Stimulated activated naive CD4-positive, alpha-beta T cell treated with Interleukin-2 at 50 U/mL for 16 hours (primary cell): ENCODE measurements at places on chromosomes 3 and 15.

- no peak for DNase-seq
Observed at GRCh38 chr3:20215636-20216035, 29.6 kb upstream of the SGO1 start.

GRCh38 chr3:48562367-48563095 lies 1.1 kb downstream of the UCN2 start:
- DNase-seq = no peak

GRCh38 chr3:112966633-112967032 lies 8.3 kb downstream of the CD200R1 start:
- DNase-seq = no peak

- DNase-seq = no peak
Observed at GRCh38 chr3:64150623-64151207, 74.6 kb downstream of the PRICKLE2 start.

- no peak for DNase-seq
Observed at GRCh38 chr3:170523248-170523647, 62.6 kb downstream of the SLC7A14 start.

DNA sequence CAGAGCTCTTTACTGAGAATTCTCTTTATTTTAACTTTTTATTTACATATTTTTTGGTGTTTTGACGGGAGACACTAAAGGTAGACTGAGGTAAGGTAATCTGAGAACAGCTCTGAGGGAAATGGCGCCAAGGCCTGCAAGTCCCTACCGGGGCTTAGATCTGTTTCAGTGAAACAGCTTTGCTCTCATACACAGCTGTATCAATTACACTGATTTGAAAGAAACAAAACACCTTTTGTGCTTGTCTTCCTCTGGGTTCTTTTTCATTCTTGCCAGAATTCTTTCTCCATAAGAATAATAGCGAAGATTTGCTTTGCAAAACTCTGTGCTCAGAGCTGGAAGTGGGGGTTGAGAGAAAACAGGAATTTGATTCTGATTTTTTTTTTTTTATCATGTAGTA lies 79.5 kb upstream of the PEX5L start:
- DNase-seq = no peak

- DNase-seq = no peak
Observed at GRCh38 chr3:115019900-115020299, 127.2 kb downstream of the ZBTB20 start.

GRCh38 chr15:90956274-90957030 lies 1.8 kb downstream of the RCCD1 start:
- peak; percentile 44 for DNase-seq

DNA sequence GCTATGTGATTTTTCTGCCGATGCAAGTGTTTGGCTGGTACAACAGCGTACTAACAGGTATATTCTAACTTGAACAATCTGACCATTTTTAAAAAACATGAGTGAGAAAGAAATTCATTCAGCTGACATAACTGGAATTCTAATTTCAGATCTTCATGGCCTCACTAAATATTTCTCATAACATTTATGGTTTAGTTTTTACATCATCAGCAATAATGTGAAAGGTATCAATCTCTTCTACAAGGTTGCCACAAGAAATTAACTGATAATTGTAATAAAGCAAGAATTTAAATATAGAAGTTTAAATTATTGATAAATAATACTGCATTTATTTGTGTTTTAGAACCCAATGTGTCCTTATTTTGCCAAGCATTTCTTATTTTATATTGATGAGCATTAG lies 5.2 kb upstream of the C3orf80 start:
- DNase-seq = no peak

DNA sequence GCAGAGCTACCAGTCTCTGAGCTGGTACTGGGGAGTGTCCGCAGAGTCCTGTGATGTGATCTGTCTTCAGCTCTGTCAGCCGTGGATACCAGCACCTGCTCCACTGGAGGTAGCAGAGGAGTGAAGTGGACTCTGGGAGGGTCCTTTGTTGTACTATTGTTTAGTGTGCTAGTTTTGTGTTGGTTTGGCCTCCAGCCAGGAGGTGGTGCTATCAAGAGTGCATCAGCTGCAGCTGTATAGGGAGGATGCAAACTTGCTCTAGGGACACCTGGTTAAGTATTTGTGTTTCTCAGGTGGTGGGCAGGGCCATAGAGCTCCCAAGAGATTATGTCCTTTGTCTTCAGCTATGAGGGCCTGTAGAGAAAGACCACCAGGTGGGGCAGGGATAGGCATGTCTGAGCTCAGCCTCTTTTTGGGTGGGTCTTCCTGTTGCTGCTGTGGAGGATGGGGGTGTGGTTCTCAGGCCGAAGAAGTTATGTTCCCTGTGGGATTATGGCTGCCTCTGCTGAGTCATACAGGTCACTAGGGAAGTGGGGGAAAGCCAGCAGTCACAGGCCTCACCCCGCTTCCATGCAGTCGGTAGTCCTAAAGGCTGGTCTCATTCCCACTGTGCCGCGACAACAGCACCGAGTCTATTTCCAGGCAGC lies 443.2 kb upstream of the TBL1XR1 start:
- DNase-seq = no peak

DNA sequence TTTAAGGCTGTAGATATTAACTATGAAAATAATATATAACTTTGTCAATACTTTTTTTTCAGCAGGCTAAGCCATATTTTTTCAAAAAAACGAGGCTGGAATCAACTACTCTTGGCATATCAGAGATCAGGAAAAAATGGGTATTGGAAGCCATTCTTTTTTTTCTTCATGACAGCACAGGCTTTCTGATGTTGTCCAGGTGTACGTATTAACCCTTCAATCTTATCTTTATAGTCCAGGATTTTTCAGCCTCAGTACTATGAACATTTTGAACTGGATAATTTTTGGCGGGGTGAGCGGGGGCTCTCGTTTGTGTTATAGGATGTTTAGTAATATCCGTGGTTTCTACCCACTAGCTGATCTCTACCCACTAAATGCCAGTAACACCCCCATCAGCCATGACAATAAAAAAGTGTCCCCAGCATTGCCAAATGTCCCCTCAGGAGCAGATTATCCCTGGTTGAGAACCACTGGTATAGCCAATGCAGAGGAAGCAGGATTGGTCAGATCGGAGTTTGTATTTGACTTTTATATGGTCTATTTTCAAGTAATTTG lies 52.0 kb downstream of the PLCL2 start:
- DNase-seq = no peak

DNA sequence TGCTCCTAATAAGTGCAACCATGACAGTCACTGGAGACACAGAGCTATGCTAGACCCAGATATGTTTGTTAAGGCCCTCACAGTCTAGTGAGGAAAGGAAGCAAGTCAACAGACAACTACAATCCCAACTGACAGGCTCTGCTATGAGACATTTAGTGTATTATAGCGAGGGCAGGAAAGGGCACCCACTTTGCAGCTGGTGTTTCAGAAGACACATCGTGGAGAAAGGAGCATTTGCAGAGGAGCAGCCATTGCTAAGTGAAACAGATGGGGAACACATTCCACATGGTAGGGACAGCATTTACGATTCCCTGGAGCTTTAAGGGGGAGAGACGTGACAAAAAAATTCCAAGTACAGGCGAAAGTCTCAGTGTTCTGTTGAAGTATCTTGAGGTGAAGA lies 685.6 kb downstream of the AGBL1 start:
- DNase-seq = no peak

DNA sequence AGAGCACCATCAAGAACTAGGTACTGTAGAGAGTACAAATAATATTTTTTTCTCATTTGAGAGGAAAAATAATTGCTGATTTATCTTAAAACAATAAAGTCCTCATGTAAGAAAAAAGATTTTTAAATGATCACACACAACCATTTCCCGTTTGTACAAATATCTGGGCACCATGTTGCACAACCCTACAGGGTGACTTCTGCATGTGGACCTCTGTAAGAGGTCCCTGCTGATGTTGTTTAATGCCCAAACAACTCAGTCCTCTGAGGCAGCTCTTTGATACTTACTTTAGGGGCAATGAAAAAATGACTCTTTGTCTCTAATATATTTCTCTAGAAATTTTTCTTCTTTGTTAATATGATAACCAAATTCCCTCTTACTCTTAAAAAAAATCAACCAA lies 168.1 kb upstream of the SATB1 start:
- DNase-seq = no peak

- no peak for DNase-seq
Observed at GRCh38 chr3:10941972-10942371, 50.6 kb upstream of the SLC6A1 start.

DNA sequence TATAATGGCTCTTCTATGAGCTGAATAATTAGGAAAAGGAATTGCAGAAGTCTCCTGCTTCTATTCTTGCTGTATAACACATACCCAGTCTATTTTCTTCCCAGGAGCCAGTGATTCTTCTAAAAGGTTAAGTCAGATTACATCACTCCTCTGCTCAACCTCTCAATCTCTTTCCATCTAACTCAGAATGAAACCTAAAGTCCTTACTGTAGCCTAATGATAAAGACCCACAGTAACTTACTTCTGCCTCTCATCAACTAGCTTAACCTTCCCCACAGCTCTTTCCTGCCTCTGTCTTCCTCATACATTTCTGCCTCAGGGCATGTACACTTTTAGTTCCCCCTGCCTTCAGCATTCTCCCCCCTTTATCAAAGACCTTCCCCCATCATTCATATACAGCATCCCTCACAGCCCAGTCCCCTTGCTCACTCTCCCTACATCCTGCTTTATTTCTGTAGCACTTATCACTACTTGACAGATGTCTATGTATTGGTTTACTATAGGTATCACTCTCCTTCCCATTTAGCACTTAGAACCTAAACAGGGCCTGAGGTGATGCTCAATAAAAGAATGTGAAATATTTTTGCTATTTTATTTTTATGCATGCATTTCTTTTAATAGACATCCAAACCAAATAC lies 28.5 kb upstream of the CMTM6 start:
- no peak for DNase-seq

DNA sequence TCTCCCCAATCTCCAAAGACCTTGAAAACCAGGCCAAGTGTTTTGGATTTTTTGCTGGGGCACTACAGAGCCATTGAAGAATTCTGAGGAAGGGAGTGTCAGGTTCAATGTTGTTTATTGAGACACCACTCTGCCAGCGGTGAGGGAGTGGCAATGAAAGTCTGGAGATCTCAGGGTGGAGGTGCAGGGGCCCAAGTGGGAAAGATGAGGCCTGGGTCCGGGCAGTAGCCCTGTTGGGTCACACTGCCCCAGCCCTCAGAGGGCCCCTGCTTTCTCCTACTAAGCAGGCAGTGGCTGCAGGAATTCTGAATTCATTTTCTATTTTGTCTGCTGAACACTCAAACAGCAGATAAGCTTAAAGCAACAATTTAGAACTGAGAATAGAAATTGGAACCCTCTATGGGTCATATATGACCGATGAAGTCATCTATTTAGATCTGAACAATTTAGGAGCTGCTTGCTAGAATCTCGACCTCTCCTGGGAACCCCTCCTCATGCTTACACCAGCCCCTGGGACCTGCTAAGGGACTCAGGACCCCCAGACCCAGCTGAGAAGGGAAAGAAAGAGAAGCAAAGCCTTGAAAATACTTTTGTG lies 17.9 kb downstream of the HRH1 start:
- no peak for DNase-seq

DNA sequence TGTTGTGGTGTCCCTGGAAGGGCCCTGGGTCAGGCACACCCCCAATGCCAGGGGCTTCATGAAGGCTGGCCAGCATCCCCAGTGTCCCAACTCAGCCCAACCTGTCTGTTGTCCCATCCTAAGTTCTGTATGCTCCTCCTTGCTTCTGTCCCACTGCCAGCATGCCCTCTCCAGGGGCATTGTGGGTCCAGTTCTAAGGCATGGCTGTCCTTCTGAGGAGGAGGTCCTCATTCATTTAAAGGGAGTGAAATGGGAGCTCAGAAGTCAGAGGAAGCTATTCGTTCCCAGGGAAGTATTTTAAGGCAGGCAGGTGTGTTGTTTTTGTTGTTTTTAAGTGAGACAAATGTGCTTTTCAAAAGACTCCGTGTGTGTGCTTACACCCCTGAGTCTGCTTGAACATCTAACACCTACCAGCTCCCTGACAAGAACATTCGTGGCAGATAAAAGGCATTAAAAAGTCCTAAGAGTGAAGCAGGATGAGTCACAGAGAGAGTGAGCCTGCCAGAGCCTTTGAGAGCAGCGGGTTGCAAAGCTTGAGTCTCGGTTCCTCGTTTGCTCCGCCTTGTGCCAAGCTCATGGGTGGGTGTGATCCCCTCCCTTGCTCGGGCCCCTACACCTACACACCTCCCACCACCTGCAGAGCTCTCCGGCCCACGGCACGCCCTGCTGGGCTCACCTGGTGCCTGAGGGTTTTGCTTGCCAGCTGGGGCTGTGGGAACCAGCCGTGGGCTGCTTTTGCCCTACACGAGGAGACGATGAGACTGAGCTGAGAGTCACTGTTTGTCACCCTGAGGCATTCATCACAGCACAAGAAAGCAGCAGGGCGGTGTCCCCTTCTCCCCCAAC lies 183.4 kb upstream of the TOPAZ1 start:
- no peak for DNase-seq

DNA sequence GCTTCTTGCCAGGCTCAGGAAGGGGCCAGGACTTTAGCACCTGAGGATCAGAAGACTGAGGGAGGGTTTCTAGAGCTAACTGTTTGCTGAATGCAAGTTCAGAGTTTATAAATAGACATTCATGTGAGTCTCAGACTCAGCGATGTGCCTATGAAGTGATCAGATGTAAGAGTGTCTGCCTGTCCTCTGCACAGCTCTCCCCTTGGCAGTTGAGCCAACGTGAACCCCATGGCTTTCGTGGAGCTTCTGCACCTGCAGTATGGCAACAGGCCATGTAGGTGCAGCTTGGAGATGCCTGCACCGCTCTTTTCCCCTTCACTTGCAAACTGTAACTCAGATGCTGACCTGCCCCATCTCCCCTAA lies 141.9 kb downstream of the CHDH start:
- no peak for DNase-seq
